Fibroblast of skin of back (primary cell): ENCODE measurements at places on chromosomes 6 and 20.

DNA sequence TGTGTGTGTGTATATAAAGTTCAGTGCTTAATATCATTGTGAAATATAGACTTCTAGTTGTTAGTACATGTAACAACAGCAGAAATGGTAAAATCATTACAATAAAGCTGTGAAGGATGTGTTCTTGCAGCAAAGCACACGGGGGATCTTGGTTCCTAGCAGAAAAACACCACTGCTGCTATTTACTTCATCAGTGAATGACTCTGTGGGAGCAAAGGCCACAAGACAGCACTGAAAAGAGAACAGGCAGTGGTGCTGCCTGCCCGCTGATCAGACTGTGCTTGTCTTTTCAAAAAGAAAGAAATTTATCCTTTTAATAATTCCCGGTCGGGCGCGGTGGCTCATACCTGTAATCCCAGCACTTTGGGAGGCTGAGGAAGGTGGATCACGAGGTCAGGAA, 689.9 kb upstream of the CITED2 start:
- DNase-seq: no peak

DNA sequence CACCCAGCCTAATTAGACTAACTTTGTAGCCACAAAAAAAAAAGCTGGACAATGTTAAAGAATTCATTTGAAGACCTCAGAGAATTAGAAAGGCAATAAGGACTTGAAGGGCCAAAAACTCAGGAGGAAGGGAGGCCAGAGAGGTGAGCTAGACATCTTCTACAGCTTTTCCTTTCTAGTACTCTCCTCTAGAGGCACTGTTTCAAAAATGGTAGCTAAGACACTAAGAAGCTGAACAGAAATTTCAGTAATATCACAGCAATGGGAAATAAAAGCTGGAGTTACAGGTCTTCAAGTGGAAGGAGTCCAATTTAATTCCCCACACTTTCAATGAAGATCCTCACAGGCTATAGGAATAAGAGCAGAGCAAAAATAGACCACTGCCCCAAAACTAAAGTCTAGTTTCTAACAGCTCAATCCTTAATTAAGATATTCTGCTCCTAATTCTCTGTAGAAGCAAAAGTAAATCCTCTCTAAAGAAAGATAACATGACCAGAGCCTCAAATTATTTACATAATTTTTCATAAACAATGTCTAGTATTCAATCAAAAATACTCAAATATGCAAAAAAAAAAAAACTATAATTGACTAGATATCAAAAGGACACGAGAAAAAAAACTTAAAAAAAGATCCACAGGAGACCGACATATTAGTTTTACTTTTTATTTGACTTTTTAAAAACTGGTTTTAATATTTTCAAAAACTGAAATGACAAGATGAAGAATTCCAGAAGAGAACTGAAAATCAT, 63.7 kb downstream of the RNGTT start:
- DNase-seq: no peak

DNA sequence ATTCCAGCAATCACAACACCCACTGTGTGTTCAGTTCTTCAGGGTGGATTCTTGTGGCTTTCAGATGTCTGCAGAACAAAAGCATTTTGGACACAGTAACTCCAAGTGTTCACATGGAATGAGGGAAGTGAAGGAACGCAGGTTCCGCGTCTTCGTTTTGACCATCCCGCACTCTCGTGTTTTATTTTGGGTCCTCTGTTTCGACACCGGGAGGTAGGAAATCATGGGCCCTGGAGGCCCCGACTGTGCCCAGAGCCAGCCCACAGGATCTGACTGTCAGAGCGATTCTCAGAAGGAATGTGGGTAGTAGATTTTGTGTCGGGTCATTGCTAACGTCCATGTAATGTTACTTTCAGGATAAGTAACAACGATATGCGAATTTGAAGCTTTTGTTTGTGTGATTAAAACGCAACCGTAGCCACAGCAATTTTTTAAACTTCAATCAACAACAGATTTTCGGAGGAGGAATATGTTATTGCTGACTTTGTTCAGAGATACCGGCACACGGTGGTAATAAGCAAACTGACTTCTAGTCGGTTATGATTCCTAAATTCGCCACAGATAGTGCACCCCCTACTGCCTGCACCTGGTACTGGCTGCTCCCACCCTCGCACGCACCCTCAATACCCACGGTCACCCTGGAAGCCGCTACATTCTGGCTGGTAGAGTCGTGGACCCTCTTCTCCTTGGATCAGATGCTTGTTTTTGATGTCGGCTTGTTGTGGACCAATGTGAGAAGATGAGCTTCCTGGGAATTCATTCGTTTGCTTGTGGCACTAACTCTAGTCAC, 10.5 kb downstream of the NPEPL1 start:
- DNase-seq: no peak

- DNase-seq: no peak
These were observed 60.5 kb downstream of the EDN1 start for GRCh38 chr6:12350644-12351170.

DNA sequence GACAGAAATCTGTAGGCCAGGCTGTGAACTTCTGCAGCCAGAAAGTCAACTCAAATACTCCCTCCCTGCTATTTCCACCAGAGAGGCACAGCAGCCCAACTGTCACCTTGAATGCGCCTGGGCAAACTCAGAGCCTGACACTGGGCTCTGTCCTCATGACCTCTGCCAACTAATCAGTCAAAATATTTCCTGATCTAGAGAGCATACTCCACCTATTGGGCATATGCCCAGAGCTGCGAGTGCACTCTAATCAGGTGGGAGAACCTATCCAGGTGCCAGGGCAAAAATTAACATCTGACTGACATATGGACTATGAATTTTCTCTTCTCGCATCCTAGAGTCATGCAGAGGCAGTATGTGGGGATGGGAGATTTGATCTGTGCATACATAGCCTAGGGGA, 406.3 kb upstream of the RUNX2 start:
- no peak for DNase-seq

DNA sequence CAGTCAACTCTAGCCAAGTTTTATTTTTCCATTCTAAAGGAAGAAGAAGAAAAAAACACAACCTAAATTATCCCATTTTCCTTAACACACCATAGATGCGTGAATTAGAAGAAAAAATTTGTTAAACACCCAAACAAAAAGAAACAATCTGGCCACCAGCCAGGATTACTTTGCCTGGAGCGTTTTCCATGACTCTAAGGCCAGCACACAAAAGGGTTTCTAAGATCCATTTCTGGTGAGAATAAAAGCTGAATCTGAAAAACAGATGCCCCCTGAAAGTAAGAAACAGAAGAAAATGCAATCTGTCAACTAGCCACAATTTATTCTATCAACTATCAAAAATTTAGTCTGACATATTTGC, 267.2 kb upstream of the SULF2 start:
- peak; percentile 50 for DNase-seq

DNA sequence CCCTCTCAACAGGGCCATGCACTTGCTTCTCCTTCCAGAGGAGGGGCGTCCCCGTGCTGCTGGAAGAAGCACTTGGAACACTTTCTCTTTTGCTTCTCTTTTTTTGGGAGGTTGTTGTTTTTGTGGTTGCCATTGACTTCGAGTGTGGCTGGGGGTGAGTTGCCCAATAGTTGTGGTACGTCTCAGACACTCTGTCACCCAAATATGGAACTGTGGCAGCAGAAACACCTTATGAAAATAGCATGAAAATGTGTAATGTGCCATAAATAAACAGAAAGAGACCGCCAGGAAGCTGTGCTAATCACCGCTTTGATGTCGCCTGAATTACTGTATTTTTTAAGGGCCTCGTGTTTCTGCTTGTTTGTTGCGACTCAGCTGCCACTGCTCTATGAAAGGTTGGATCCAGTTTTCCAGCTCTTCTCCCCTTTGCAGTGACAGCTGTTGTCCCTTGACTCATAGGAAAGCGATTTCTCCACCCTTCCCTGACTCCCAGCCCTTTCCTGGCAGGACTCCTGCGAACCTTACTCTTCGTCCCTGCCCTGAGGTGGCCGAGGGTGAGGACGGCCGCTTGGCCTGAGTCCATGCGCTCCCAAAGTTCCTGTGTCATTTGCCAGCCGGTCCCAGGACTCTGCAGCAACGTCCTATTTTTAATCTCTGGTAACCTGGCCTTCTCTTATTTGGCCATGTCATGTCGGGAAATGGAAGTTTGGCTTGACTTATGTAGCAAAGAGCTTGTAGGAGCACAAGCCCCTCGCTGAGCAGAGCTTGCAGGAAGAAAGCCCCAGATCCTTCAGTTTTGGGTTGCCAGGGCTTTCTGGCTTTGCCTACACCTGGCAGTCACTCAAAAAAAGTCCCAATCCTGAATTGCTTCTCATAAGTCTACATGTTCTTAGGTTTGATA, 694.6 kb downstream of the QKI start:
- peak; percentile 63 for DNase-seq

DNA sequence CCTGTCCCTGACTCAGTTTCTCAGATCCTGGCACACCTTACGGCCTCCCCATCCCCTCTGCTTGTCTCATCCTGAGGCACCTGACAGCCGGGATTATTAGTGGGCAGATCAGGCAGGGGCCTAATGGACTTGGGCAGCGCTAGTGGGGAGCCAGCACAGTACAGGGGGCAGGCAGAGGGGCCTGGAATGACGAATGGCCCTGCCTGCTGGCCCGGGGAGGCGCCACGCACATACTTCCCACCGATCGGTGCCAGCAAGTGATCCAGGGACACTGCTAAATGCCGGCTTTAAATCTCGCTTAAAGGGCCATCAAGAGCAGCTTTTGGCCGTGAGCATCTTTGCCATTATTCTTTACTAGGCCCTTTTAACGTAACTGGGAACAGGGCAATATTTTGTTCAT, 188.4 kb downstream of the DHX35 start:
- no peak for DNase-seq

DNA sequence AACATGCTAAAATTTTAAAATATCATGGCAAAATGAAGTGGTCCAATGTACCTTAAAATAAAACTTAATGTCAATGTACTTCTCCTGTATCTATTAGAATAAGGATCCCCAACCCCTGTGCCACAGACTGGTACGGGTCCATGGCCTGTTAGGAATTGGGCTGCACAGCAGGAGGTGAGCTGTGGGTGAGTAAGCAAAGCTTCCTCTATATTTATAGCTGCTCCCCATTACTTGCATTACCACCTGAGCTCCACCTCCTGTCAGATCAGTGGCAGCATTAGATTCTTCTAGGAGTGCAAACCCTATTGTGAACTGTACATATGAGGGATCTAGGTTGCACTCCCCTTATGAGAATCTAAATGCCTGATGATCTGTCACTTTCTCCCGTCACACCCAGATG, 86.0 kb downstream of the SLC16A10 start:
- no peak for DNase-seq

DNA sequence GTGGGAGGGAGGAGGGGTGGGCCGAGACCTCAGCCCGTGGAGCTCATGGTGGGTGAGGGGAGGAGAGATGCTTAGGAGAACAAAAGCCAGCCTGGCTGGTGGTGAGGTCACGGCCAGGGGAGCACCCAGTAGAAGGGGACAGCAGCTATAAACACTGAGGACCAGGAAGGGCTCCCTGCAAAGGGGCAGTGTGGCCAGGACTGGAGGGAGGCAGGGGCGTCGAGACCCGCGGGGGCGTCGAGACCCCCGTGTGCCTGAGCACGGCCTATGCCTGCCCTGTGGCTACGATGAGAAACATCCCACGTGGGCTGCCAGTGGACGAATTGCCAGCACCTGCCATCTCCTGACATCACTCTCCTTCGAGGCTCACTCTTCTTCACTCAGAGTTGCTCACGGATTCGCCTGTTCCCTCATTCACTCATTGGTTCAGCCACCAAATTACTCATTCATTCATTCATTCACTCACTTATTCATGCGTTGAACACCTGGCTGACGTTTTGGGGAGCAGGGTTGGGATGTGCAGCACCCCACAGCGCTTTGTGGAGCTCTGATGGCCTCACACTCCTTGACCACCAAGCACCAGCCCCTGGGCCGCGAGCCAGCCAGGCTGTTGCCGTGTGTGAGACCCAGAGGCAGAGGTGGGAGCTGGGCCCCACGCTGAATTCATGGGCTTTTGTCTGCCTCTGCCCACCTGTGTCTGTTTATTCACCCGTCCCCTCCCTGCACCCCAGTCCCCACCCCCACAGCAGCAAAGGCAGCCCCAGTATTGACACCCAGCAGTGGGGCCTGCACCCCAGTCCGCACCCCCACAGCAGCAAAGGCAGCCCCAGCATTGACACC, 61.2 kb upstream of the BHLHE23 start:
- no peak for DNase-seq

GRCh38 chr20:19791887-19792286, 33.8 kb downstream of the RIN2 start:
- DNase-seq: no peak

GRCh38 chr6:145028144-145028818, 707.0 kb downstream of the EPM2A start:
- peak; percentile 59 for DNase-seq

- DNase-seq: peak; percentile 75
These were observed 878 bp downstream of the HLA-C start for GRCh38 chr6:31270788-31271640.

DNA sequence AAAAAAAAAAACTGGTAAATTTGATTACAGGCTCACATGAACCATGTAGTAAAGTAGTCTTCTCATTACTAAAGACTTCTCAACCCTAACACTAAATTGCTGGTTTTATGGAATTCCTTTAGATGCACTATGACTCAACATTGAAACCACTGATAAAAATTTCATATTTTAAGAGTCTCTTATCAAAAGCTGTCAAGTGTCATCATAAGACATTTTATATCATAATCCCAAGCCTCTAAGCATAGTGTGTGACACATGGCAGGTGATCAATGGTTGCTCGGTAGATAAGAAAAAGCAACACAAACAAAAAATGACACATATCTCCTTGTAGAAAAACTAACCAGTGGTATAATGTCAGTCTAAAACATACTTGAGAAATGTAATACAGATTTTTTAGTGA, 258.4 kb downstream of the RNGTT start:
- DNase-seq: peak; percentile 20

GRCh38 chr20:58542411-58543095, 27.4 kb upstream of the APCDD1L start:
- DNase-seq: peak; percentile 60

DNA sequence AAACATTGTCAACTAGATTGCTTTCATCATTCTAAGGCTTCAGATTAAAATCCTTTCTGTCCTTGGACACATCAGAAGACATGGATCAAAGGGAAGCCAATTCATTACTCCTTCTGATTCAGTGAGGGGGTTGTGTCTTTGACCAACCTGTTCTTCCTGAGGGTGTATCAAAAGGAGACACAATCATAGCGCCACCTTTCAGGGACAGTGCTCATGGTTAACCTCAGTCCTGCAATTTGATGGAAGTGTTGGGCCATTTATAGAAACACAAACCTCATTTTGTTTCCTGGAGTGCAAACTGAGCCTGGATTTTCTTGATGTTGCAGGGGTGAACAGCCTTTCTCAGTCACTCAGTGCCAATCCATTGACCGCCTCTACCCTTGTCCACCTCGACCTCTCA, 163.9 kb upstream of the SCGN start:
- DNase-seq: no peak

GRCh38 chr6:145669627-145670034, 65.7 kb downstream of the EPM2A start:
- peak; percentile 89 for DNase-seq
